ENCODE measurements at places on chromosomes 2 and 18.

GRCh38 chr18:53864770-53865169, 359.7 kb downstream of the MBD2 start:
- DNase-seq = no peak

GRCh38 chr2:58376592-58376991, 135.5 kb upstream of the FANCL start:
- DNase-seq = no peak

GRCh38 chr2:100106460-100106859, 35.9 kb downstream of the AFF3 start:
- DNase-seq = no peak

- peak; percentile 62 for DNase-seq
Observed at GRCh38 chr2:152098496-152099366, at the start of gene CACNB4. Gene CACNB4 (minus strand): TSS chr2:152099044.

DNA sequence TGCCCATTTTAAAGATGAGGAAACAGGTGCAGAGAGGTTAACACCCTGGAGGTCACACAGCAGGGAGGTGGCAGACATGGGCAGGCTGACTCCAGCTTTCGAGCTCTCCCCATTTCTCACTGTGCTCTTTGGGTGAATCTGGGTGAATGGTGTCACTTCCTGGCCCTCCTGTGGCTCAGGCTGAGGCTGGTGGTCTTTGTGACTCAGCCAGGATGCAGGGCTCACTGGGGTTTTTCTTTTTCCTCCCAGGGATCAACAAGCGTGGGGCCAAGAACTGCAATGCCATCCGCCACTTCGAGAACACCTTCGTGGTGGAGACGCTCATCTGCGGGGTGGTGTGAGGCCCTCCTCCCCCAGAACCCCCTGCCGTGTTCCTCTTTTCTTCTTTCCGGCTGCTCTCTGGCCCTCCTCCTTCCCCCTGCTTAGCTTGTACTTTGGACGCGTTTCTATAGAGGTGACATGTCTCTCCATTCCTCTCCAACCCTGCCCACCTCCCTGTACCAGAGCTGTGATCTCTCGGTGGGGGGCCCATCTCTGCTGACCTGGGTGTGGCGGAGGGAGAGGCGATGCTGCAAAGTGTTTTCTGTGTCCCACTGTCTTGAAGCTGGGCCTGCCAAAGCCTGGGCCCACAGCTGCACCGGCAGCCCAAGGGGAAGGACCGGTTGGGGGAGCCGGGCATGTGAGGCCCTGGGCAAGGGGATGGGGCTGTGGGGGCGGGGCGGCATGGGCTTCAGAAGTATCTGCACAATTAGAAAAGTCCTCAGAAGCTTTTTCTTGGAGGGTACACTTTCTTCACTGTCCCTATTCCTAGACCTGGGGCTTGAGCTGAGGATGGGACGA, 13.2 kb downstream of the ITM2C start:
- no peak for DNase-seq

DNA sequence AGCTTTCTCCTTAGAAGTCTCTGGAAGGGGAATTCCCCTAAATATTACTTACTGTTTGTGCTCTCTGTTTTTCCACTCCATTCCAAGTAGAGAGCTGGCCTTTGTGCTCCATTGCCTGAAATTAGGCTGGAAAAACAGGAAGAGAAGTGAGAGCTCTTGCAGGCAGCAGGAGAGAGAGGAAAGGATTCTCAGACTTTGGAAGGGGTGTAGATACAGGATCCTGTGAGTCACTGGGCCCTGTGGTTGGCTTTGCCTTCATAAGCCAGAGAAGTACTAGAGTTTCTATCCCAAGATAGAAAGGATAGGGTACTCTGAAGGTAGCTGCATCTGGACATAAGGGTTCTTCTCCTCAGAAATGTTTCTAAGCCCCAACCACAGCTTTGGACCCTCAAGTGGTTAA, 188.9 kb downstream of the CMPK2 start:
- DNase-seq = no peak

- no peak for DNase-seq
Observed at GRCh38 chr2:120602251-120602650, 133.4 kb upstream of the GLI2 start.

- DNase-seq = no peak
Observed at GRCh38 chr2:145752091-145752806, 1232.3 kb upstream of the ZEB2 start.

GRCh38 chr2:188181067-188181838, 110.4 kb upstream of the GULP1 start:
- no peak for DNase-seq

- no peak for DNase-seq
Observed at GRCh38 chr18:78827141-78827540, 152.5 kb upstream of the SALL3 start.

Data from GM06990 (cell line).